Fibroblast of mammary gland (primary cell): ENCODE measurements at places on chromosomes 4 and X.

GRCh38 chrX:150361070-150361776 is 1.9 kb upstream of the MAMLD1 start:
- DNase-seq: no peak

GRCh38 chr4:2436301-2436700 is 17.5 kb downstream of the CFAP99 start:
- peak; percentile 28 for DNase-seq

- no peak for DNase-seq
Measured at GRCh38 chr4:36029951-36030350, 214.4 kb downstream of the ARAP2 start.

DNA sequence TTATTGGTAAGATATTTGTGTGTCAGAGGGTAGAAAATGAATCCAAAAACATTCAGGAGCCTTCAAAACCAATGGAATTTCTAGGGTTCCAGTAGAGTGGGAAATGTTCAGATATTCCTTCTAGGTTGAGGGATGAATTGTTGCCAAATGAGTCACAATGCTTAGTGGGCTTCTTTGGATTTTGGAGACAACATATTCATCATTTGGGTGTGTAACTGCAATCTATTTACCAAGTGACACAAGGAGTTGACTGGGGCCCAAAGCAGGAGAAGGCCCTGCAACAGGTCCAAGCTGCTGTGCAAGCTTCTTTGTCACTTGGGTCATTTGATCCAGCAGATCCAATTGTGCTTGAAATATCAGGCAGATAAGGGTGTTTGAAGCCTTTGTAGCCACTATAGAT is 551.5 kb upstream of the PITX2 start:
- no peak for DNase-seq

DNA sequence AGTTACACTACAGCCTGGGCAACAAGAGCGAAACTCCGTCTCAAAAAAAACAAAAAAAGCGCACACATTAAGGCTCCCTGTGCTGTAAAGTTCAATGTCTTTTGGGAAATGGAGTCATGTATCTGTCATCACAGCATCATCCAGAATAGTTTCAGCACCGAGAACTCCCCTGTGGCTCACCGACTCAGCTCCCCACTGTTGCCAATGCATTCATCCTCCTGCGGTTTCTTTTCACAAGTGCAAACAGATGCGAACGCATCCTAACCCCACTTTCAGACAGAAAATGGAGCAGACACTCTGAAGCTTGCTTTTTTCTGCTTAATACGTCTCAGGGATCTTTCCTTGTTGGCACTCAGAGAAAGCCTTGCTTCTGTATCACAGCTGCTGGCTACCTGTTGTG is 13.8 kb upstream of the SH3TC1 start:
- peak; percentile 99 for DNase-seq

- peak; percentile 57 for DNase-seq
Measured at GRCh38 chrX:40877887-40878286, 142.5 kb upstream of the MED14 start.

- no peak for DNase-seq
Measured at GRCh38 chr4:122814426-122814825, 12.2 kb upstream of the FGF2 start.

- DNase-seq: peak; percentile 30
Measured at GRCh38 chr4:149910604-149911350, 95.1 kb upstream of the IQCM start.

DNA sequence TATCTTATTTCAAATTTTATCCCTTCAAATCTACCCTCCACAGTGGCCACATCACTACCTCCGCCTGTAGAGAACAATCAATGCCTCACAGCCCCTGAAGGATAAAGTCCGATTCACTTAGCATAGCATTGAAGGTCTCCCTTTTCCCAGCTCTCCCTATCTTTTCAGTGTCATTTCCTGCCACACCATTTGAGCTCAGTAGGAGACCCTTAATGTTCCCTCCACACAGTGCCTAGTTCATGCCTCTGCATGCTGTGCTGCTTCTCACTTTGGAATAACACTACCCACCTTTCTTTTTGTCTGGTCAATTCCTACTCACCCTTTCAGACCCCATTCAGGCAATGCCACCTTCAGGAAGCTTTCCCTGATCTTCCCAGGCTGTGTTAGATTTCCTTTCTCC is 23.6 kb upstream of the SCOC start:
- no peak for DNase-seq

DNA sequence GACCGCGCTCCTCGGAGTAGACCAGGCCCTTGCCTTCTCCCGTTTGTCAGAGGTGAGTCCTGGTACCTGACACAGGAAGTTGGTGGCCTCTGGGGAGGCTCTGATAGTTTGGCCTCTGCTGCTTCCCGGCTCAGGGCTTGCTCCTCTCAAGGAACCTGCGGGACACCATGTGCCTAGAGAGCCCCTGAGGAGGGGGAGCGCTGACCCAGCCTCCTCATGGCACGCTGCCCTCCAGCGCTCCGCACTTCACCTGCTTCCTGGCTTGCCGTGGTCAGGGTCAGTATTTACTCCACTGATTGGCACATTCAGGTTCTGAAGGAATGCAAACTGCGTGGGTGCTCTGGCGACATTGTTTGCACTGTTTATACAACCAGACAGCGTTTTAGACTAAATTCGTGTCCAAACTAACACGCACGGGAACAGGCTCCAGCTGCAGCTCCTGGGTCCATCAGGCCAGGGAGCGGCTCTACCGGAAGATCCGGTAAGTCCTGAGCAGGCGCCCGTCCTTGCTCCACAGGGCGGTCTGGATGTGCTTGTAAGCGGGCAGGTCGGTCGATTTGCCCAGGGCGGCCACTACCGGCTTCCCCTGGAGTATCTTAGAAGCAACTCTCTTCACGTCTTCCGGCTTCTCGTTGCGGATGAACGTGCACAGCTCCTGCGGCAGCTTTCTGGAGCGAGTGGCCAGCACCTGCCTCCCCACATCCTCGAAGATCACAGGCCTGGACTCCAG is 121.6 kb upstream of the GRID2 start:
- DNase-seq: no peak

- no peak for DNase-seq
Measured at GRCh38 chr4:17920681-17921080, 100.9 kb downstream of the LCORL start.

DNA sequence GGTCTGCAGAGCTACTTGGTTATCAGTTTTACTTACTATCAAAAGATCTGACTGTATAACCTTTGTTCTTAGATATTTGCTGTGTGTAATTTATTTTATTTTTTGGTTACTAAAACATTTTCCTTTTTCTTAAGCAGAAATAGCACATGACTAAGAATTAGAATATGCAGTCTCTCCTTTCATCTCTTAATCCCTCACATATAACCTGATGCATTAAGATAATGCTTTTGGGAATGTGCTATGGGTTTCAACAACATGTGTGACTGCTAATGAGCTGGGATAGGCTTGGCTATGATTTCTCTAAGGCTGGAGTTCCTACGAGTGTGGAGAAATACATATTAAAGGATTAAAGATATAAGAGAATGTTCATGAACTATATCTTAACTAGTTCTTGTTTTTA is 41.5 kb downstream of the SHROOM3 start:
- no peak for DNase-seq

DNA sequence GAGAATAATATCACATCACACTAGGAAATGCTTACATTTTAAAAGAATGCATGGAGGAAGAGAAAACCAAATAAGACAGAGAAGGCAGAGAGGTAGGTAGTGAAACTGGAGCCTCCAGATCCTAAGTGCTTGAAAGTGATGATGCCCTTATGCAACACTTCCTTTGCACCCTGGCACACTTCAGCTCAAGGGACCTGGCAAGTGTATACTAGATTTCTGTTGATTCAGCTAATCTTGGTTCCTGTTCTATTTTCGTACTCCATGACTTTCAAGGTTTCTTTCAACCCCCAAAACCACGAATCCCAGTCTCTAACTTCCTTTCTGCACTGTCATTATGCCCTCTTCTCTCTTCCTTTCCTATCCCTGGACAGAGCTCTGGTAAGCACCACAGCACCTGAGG is 36.9 kb upstream of the SH3KBP1 start:
- no peak for DNase-seq

DNA sequence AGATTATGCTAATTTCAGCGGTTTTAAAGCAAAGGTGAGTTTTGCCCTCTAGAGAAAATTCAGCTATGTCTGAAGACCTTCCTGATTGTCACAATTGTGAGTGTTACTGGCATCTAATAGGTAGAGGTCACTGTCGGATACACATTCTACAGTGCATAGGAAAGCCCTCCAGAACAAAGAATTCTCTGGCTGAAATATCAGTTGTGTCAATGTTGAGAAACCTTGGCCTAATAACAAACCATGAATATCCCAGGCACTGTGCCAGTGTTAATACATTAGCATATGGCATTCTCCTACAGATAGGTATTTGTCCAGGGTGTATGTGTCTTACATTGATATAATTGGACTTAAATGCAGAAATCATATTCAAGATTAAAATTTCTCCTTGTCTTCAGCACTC is 294.3 kb downstream of the FSTL5 start:
- DNase-seq: no peak

DNA sequence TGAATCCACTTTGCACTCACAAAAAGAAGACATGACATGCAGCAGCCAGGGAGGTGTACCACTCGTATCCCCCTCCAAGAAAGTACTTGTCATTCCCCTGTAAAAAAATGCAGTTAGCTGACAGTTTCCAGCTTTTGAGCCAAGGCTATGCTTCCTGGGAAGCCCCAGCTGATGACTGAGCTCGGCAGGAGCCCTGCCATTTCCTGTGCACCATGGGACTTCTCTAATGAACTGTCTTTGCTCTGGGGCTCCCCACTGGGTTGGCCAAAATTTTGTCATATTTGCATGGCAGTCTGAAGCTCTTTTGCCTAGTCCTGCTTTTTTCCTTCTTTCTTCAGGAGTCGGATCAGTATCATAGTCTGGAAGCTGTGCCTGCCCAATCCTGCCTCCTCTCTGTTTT is 104.5 kb upstream of the MAOA start:
- peak; percentile 3 for DNase-seq

GRCh38 chrX:101078716-101079598 is at the start of gene TMEM35A:
Gene TMEM35A, plus strand, starts transcription at chrX:101078879. Its CDS starts 124 bp downstream, at chrX:101079003.
- peak; percentile 27 for DNase-seq

DNA sequence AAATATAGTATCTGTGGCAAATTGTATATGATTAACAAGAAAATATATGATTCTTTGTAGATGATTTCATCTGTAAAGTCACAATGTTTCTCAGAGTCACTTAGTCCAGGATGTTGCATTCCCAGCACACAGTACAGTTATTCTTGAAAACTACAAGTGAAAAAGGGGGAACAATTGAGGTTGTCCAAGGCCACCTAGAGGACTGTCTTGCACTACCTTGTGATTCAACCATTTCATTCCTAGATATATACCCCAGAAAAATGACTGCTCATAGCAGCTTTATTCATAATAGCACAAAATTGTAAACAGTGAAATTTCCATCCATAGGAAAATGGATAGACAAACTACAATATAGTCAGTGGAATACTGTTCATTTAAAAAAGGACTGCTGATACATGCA is 16.0 kb downstream of the C4orf33 start:
- no peak for DNase-seq

- DNase-seq: no peak
Measured at GRCh38 chr4:95250544-95251137, 298.1 kb downstream of the UNC5C start.

GRCh38 chr4:163548481-163549243 is 54.2 kb downstream of the TMA16 start:
- DNase-seq: peak; percentile 73

GRCh38 chr4:94458682-94459081 is 6.9 kb downstream of the PDLIM5 start:
- no peak for DNase-seq

GRCh38 chr4:112514647-112515197 is 1.3 kb downstream of the NEUROG2 start:
- DNase-seq: peak; percentile 13

DNA sequence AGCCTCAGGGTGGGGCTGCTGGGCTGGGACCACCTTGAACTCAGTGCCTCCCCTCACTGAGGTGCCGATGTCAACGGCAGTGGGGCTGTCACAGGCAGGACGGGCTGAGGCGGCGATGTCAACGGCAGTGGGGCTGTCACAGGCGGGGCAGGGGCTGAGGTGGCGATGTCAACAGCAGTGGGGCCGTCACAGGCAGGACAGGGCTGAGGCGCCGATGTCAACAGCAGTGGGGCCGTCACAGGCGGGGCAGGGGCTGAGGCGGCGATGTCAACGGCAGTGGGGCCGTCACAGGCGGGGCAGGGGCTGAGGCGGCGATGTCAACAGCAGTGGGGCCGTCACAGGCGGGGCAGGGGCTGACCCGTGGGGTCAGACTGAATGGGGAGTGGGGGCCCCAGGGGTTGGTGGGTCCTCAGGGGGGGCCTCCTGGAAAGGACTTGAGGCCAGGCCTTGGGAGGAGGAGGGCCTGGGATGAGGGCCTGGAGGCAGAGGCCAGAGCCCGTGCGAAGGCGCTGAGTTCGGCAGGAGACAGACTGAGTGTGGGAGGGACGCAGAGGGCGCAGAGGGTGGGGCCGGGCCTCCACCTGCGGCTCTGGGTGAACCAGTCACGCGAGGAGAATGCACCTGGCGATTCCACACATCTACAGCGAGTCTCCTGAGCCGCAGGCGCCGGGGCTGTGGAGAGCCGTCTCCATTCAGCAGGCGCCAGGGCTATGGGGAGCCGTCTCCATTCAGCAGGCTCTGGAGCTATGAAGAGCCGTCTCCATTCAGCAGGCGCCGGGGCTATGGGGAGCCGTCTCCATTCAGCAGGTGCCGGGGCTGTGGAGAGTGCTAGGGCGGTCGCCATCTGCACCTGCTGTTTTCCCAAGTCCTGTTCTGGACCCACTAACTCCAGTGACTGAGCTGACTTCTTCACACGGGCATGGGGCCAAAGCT is 22.9 kb downstream of the ATP5ME start:
- no peak for DNase-seq

DNA sequence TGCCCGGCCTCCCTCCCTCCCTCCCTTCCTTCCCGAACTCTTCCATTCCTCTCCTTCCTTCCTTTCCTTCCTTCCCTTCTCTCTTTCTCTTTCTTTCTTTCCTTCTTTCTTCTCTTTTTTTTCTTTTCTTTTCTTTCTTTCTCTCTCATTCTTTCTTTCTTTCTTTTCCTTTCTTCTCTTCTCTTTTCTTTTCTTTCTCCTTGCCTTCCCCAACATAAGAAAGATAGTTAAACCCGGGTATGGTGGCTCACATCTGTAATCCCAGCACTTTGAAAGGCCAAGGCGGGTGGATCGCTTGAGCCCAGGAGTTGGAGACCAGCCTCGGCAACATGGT is 25.4 kb downstream of the NSD2 start:
- no peak for DNase-seq

DNA sequence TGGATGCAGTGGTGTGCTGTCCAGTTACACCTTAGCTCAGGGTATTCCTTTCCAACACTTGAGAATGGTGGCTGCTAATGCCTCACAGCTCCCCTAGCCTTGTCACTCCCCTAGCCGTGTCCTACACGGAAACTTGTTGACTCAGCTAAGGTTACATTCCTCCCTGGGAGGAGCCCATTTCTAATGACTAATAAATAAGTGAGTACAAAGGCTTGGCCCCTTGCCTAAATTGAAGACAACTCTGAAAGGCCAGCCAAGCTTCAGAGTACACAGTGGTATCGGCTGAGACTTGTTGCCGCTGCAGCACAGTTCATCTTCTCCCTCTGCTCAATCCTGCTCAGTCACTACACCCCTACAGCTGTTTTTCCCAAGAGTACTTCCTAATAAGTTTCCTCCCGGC is 21.2 kb upstream of the SLC25A31 start:
- peak; percentile 88 for DNase-seq

- no peak for DNase-seq
Measured at GRCh38 chr4:173405840-173406606, 7.1 kb upstream of the SCRG1 start.

- peak; percentile 99 for DNase-seq
Measured at GRCh38 chr4:89752932-89753598, 83.9 kb downstream of the SNCA start.

- DNase-seq: no peak
Measured at GRCh38 chr4:147284935-147285334, 196.0 kb upstream of the EDNRA start.
